ENCODE measurements at places on chromosomes 3 and 15. TPM values are rescaled to one million over a fixed set of nuclear protein-coding genes. Genes with fewer than 3 reads are reported as not detected.

GRCh38 chr3:18716101-18716500, 291.0 kb upstream of the SATB1 start:
- DNase-seq = no peak

- peak; percentile 61 for DNase-seq
Observed at GRCh38 chr3:46960081-46960701, 16.4 kb downstream of the CCDC12 start.

GRCh38 chr15:58932710-58933280, 684 bp downstream of the SLTM start:
- no peak for DNase-seq

DNA sequence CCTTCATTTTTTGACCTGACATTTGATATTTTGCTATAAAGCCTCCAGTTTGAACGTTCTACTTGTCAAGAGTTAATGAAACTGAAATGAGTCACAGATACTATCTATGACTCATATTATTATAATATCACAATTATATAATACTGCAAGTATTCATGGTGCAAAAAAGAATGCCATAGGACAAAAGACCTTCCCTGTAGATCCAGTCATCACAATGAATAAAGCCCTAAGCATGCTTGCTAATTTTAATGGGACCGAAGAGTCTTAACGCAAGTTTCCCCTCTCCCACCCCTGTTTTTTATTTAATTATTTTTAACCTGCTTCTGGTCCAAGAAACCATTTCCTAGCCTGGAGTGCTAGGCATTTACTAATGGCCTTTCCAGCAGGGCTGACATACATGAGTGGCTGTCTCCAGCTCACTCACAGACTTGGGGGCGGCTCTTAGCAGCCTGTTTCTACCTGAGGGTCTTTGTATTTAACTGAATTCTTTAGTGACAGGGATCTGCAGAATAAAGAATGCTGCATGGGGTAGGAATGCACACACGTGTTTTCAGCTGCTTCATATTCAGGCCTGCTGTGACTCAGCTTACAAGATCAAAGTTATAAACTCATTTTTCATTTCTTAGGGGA, 61.2 kb downstream of the THBS1 start:
- no peak for DNase-seq

- no peak for DNase-seq
Observed at GRCh38 chr15:63073497-63074172, 31.1 kb downstream of the TPM1 start.

ZIC4 gene
- polyA plus RNA-seq = not detected

GRCh38 chr3:134029734-134030378, at the start of gene SLCO2A1:
TSS of gene SLCO2A1 (minus strand) at chr3:134029925. CDS start at chr3:134029802, 123 bp downstream.
- DNase-seq = peak; percentile 93

- DNase-seq = no peak
Observed at GRCh38 chr3:16377196-16377595, 112.2 kb downstream of the OXNAD1 start.

- DNase-seq = no peak
Observed at GRCh38 chr15:79440355-79440908, 8.3 kb downstream of the MINAR1 start.

GRCh38 chr3:29092348-29092747, 188.5 kb upstream of the RBMS3 start:
- DNase-seq = no peak

GRCh38 chr3:27093771-27094170, 275.4 kb downstream of the NEK10 start:
- no peak for DNase-seq

C3orf20 gene
- polyA plus RNA-seq = not detected

- no peak for DNase-seq
Observed at GRCh38 chr3:124019291-124019690, 27.4 kb upstream of the ROPN1 start.

Data from kidney (tissue), 22 donors.